Hematopoietic multipotent progenitor cell treated with erythropoietin and hydrocortisone succinate and interleukin-3 and kit ligand, for 4 days (in vitro differentiated cells): ENCODE measurements at places on chromosomes 16 and 17.
A peak's percentile ranks its signal among the peaks of the same experiment; 100 is the strongest.

DNA sequence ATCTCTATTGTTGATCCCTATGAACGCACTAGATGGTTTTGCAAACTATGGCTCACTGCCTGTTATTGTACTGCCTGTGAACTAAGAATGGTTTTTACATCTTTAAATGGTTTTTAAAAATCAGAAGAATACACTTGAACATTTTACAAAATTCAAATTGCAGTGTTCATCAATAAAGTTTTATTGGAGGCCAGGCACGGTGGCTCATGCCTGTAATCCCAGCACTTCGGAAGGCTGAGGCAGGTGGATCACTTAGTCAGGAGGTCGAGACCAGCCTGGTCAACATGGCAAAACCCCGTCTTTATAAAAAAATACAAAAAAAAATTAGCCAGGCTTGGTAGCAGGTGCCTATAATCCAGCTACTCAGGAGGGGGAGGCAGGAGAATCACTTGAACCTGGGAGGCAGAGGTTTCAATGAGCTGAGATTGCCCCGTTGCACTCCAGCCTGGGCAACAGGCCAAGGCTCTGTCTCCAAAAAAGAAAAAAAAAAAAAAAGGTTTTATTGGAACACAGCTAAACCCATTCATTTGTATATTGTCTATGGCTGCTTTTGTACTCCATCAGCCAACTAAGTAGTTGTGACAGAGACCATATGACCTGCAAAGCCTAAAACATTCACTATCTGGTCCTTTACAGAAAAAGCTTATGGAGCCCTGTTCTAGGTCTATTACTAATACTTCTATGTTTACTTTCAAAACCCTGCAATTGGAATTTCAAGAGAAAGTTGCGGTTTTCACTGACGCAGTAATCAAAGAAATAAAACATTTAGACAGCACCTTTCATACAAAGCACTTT is 18.9 kb downstream of the IKZF3 start:
- DNase-seq, result no peak

DNA sequence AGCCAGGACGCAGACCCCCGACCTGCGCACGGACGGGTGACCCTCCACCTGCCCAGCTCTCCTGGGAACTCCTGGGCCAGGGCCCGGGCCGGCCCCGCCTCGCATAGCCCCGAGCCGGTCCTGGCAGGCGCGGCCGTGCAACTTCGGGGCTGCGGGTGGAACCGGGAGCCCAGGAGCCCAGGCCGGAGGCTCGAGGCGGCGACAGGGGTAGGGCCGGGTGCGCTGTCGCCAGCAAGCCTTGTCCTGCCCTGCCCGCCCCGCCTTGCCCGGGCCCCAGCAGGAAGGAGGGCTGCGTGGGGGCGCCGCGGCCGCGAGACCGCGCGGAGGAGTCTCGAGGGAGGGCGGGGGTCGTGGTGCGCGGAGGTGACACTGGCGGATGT is 408 bp downstream of the LMF1 start:
- DNase-seq, result no peak

DNA sequence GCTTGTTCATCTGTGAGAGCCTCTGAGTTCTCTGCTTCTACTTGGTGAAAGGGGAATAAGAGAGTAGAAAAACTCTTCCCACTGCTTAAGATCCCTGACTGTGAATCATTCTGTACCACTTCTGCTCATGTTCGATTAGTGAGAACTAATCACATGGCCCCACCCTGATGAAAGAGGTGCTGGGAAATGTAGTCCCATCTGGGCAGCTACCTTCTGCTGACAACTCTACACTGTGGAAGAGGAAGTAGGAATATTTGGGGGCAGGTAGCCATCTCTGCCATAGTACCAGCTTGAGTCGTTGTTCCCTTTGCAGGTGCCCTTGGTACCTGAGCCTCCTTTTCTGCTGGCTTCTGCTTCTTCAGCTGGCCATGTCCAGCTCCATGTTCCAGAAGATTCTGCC is 29.9 kb downstream of the NKD1 start:
- DNase-seq, result no peak

DNA sequence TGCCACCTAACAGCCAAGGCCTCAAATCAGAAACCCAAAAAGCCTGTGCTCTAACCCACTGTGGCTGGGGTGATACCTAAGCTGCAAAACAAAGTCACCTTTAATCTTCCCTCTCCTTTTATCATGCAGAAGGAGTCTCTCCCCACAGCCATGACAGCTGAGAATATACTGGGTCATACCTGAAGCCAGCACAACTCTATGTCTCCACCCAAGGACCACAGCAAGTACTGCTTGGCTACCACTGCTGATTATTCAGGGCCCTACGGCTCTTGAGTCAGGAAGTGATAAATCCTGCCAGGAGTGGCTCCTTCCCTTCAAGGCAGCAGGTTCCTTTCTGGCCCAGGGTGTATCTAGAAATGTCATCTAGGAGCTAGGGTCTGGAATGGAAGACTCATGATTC is 151.5 kb upstream of the TOM1L1 start:
- DNase-seq, result peak; percentile 0

DNA sequence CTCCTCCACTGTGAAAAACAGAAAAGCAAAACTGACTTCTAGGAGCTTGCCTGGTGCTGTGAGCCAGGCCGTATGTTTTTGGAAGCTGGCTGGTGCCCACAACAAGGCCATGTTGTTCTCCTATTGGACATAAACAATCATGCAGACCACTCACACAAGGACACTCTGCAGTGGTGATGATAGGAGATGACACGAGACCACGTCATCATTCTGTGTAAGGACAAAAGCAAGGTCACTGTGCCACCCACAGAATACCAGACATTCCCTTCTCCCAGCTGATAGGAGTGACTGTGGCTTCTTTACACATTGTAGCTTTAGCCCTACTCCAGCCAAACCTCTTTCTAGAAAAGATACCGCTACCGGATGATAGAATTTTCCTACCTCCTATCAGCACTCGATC is 47.7 kb upstream of the LCMT1 start:
- no peak for DNase-seq

DNA sequence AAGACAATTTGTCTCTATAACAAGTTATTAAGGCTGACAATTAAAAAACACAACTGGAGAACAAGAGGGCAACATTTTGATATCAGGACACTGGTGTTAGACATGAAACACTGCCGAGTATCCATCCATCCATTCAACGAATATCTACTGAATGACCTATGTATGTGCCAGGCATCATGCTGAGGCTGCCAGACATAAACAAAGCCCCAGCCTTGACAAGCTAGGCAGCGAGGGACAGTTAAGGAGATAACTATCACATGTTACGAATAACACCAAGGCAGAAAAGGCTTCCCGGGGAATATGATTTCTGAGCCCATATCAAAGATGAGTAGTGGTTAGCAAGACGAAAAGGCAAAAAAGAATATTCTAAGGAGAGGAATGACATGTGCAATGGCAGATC is 12.1 kb downstream of the HEATR6 start:
- DNase-seq, result no peak

- no peak for DNase-seq
Measured at GRCh38 chr16:69393898-69394849, 8.4 kb upstream of the TERF2 start.

DNA sequence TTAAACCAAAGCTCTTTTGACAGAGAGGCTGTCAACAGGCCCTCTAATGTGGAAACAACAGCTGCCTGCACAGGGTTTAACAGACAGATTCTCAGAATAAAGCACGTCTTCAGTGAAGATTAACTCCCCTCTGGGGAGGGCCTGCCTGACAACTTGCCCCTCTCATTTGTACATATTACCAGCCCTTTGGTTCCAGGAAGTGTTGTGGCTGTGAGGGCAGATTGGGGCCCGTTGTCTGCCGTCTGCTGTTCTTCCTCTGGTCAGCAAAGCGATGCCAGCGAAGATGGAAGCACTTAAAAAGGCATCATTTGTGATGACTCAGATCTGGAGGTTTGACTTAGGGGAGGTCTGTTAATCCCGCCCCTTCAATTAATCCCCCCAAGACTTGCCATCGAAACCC is 177.0 kb upstream of the IRX6 start:
- no peak for DNase-seq
